ENCODE measurements at places on chromosomes 4 and X. TPM values are rescaled to one million over a fixed set of nuclear protein-coding genes. Genes with fewer than 3 reads are reported as not detected.

The CTAG2 gene
- total RNA-seq = 3.4 TPM

The DGKK gene
- 0.09 TPM for total RNA-seq

The NDP gene
- total RNA-seq = not detected

The FAT1 gene
- 1.0 TPM for total RNA-seq

GRCh38 chr4:39636531-39637184 is 2.0 kb downstream of the SMIM14 start:
- no peak for DNase-seq

- DNase-seq = peak; percentile 31
Observed at GRCh38 chr4:56757261-56757746, 64.2 kb downstream of the SPINK2 start.

DNA sequence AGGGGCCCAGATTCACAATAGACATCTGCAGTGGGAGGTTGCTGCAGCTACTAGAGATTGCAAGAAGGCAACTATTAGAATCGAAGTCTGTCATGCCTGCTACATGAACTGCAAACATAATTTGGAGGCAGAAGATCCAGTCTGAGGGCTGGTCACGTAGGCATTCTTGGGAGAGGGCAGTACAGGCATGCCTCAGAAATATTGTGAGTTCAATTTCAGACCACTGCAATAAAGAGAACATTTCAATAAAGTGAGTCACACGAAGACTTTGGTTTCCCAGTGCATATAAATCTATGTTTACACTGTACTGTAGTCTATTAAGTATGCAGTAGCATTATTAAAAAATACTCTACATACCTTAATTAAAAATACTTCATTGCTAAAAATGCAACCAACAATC is 585.8 kb upstream of the FAT1 start:
- DNase-seq = no peak

- no peak for DNase-seq
Observed at GRCh38 chrX:48472851-48473703, 2.9 kb upstream of the FTSJ1 start.

DNA sequence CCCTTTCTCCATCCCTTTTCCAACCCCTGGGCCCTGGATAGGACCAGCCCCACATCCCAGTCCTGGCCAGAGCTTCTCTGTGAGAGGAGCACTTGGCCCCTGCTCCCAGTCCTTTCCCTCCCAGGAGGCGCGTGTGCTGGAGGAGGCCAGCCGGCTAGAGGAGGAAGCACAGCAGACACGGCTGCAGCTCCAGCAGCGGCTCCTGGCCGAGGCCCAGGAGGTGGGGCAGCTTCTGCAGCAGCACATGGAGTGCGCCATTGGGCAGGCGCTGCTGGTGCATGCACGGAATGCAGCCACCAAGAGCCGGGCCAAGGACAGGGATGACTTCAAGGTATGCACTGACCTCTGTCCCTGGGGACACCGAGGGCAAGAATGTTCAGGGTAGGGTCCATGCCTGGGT is 87.5 kb downstream of the EVC start:
- DNase-seq = no peak

- no peak for DNase-seq
Observed at GRCh38 chrX:29488919-29489318, 726.4 kb upstream of the MAGEB2 start.

DNA sequence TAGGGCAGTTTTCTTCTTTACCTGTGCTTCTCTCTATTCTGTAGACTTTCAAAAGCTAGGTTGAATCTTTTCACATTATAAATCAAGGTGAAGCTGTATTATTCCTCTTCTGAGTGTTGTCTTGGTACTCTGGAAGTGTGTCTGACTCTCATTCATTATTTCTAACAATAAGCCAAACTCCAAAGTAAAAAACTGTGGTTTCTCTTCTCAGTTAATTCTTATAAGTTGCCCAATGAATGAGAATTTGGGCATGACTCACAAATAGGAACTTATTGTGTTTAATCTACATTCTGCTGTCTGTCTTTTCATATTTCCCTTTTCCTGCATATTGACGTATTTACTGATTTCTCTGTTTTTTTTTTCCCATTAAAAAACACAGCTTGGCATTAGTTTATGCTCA is 714.5 kb downstream of the CCSER1 start:
- DNase-seq = no peak

GRCh38 chr4:87497159-87497558 is 32.0 kb downstream of the SPARCL1 start:
- no peak for DNase-seq

DNA sequence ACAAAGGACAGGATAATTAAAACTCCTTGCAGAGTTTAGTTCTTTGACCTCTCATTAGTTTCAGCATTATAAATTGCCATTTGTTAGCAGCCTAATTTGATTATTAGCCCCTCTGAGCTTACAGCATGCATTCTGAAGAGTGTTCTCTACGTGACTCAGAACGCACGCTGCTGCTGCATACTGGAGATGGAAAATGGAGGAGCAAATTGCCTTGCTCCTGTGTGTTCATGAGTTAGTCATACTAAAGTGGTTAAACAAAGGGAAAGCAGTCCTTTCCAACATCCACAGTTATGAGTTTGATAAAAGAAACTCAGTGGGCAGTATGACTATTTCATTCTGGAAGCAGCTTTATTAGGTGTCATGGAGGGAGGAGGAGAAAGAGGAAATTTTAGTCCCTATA is 922.5 kb downstream of the RPA4 start:
- DNase-seq = no peak

- DNase-seq = no peak
Observed at GRCh38 chr4:126051689-126052424, 737.1 kb downstream of the FAT4 start.

DNA sequence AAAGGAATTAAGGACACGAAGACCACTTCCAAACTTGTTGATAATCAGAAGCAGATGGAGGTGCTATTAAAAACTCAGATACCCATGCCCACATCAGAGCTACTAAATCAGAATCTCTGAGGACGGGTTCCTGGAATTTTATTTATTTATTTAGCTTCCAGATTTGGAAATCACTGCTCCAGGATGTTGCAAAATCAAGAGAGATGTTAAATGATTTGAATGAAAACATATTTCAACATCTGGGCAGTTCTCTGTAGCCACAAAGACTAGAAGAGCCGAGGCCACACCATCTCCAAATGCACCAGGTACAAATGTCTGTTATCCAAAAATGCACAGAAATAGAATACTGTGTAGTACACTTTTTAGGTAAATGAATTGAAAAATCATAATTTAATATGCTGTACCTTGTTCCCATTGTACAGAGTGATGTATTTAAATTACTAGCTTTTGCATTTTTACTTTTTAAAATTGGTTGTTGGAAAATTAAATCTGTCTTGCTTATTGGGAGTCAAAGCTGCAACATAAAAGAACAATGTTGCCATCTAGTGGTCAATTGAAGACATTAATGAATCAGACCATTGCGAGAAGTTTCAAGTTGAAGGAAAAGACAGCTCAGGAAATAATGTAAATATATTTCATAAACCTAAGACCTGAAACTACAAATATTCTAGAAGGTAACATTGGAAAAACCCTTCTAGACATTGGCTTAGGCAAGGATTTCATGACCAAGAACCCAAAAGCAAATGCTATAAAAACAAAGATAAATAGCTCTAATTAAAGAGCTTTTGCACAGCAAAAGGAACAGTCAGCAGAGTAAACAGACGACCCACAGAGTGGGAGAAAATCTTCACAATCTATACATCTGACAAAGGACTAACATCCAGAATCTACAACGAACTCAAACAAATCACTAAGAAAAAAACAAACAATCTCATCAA is 151.3 kb upstream of the TTC29 start:
- DNase-seq = no peak

DNA sequence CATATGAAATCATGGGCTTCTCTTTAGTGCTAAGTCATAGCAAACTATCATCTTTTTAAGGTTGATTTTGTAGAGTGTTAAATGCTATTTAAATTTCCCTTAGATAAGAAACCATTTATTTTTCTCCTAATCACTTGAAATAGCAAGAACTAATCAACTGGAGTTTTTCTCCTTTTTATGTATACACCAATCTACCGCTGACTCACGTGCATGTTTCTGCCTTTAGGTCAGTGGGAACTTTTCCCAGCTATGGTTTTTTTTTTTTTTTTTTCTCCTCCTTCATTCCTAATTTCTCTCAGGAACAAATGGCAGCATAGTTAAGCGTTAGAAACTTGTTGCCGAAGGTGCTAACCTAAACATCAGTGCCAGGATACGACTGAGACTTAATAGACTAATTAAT is 176.4 kb downstream of the BMPR1B start:
- no peak for DNase-seq

- no peak for DNase-seq
Observed at GRCh38 chrX:46849933-46850332, 13.1 kb downstream of the RP2 start.

DNA sequence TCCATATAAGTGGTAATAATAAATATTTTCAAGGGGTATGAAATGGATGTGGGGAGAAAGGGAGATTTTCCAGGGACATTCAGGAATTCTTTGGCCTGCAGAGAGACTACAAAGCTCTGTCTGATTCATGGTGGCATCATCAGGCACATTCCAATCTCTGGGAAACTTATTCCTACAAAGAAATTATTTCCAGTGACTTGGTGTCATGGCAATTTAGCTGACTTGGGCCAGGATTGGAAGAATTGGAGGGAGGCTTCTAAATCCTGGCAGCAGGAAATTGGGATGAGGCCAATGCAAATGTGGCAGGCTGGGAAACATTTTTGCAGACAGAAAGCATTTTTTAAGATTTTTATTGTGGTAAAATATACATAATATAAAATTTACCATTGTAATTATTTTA is 204.6 kb downstream of the RTL9 start:
- no peak for DNase-seq

DNA sequence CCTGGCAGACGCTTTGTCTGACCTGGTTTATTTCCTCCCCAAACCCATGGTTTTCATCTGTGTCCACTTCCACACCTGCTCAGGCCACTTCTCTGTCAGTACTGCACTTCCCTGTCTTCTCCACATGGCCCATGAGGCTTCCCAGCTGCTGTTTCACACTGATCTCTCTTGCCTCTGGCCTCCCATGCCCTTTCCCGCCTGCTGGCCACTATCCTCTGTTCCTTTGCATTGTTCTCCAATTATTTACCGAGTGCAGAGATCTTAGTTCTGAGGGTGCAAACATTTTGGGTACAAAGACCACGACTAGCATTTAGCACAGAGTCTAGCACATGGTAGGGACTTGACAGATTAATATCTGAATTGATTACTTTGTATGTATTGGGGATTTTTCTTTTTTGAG is 174.8 kb upstream of the NPY2R start:
- no peak for DNase-seq

DNA sequence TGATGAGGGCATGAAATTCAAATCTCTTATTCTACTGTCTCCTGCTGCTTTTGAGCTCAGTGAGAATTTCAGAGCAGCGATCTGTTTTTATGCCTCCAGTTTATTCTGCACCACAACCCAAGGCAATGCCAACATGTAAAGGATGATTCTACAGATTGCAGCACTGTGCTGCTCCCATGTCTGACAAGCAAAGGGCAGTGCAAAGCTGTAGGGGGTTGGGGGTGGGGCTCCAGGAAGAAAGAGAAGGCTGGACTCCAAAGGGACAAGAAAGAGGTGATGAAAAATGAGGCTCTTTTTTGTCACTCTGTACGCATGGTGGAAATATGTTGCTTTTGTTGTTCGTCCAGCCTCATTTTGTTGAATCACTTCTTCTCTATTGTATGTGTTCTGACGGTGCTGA is 254.6 kb downstream of the STIM2 start:
- no peak for DNase-seq

DNA sequence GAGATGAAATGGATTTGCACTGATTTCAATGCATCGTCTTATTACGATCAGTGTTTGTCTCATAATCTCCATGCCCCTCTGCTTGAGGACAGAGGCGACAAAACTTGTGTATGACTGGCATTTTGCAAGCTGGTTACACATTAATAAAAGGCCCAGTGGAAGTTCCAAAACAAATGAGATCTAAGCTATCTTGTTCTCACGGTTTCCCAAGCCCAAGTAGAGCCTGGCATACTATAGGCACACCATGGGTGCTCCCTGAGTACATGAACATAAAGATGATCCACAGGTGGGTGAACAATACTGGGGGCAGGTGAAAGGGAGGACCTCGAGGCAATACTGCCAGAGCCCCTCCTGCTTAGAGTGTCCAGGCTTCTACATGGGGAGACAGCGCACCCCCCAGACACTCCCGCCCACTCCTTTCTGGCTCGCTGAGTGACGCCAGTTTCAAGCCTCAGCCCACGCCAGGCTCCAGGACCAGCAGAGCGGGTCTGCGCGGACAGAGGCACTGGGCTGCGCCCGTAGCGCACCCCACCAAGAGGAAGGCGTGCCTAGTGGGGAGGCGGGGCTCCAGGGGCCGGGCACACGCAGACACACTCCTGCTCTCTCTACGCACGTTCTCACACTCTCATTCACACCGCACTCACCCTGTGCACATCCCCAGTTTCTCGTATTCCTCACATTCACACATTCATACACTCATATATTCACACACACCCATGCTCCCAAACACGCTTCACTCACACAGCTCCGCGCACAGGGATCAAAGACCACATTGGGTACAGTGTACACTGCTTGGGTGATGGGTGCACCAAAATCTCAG is 8.9 kb upstream of the GSX2 start:
- DNase-seq = no peak

- no peak for DNase-seq
Observed at GRCh38 chr4:155530857-155531256, 135.8 kb upstream of the GUCY1A1 start.

DNA sequence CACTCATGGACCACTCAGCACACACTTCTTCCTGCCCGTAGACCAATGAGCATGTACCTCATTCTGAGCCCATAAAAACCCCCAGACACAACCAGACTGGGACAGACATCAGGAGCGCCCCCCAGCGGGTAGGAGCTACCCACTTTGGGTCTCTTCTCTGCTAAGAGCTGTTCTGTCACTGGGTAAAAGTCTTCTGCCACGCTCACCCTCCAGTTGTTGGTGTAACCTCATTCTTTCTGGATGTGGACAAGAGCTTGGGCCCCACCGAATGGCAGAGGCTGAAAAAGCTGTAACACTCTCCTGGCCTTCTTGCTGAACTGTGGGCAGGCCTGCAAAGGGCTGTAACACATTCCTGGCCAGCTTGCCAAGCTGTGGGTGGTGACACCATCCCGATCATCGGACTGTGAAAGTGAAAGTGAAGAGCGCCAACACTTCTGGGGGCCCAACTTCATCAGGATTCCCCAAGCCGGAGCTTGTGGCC is 137.6 kb downstream of the TECRL start:
- no peak for DNase-seq

DNA sequence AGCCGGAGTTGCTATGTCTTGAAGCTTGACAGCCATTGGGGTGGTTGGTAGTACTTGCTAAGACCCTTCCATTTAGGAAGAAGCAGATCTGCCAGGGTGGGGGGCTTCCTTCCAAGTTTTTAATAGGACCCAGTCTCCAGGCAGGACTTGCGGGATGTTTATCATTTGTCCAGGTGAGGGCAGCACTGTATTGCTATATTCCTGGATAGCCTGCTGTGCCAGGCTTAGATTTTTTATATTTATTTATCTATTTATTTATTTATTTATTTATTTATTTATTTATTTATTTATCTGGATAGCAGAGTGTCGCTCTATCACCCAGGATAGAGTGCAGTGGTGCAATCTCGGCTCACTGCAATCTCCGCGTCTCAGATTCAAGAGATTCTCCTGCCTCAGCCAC is 87.4 kb upstream of the CT45A1 start:
- DNase-seq = no peak

GRCh38 chr4:44988011-44988410 is 261.7 kb upstream of the GNPDA2 start:
- no peak for DNase-seq

Data from T-cell (primary cell).